ENCODE measurements at places on chromosomes 3 and 15. TPM values are rescaled to one million over a fixed set of nuclear protein-coding genes. Genes with fewer than 3 reads are reported as not detected.

P2RY13 gene
- total RNA-seq, result 1.2 TPM

MCTP2 gene
- total RNA-seq, result 21.3 TPM

CLRN1 gene
- total RNA-seq, result not detected

ABI3BP gene
- total RNA-seq, result 17.9 TPM

HTR3E gene
- total RNA-seq, result not detected

TPRG1 gene
- 3.9 TPM for total RNA-seq

TGM5 gene
- not detected for total RNA-seq

RAF1 gene
- total RNA-seq, result 124 TPM

SLC12A1 gene
- 578 TPM for total RNA-seq

ONECUT1 gene
- not detected for total RNA-seq

PSTPIP1 gene
- 14.6 TPM for total RNA-seq

NR2E3 gene
- total RNA-seq, result 1.2 TPM

PARP15 gene
- 1.6 TPM for total RNA-seq

ZBTB38 gene
- 78.5 TPM for total RNA-seq

CCDC39 gene
- not detected for total RNA-seq

WDR93 gene
- 1.6 TPM for total RNA-seq

ANP32A gene
- 89.6 TPM for total RNA-seq

CORO2B gene
- 7.2 TPM for total RNA-seq

CPNE9 gene
- 0.23 TPM for total RNA-seq

IL20RB gene
- 0.12 TPM for total RNA-seq

ADAMTS9 gene
- 151 TPM for total RNA-seq

LYZL4 gene
- not detected for total RNA-seq

SLC2A2 gene
- 15.0 TPM for total RNA-seq

IL5RA gene
- 0.88 TPM for total RNA-seq

BFSP2 gene
- not detected for total RNA-seq

ITIH3 gene
- 8.6 TPM for total RNA-seq

ARPP21 gene
- total RNA-seq, result 15.0 TPM

ZMYND10 gene
- total RNA-seq, result 3.9 TPM

KNSTRN gene
- total RNA-seq, result 19.6 TPM

NECTIN3 gene
- total RNA-seq, result 39.9 TPM

PROK2 gene
- 0.82 TPM for total RNA-seq

DNAJB8 gene
- not detected for total RNA-seq

CDV3 gene
- 94.7 TPM for total RNA-seq

SCG5 gene
- total RNA-seq, result 7.6 TPM

MAP2K5 gene
- total RNA-seq, result 16.8 TPM

DHX30 gene
- 82.5 TPM for total RNA-seq

ZCWPW2 gene
- total RNA-seq, result 1.1 TPM

MNS1 gene
- 2.5 TPM for total RNA-seq

FGF7 gene
- 18.9 TPM for total RNA-seq

GOLGA6D gene
- total RNA-seq, result not detected

C3orf70 gene
- total RNA-seq, result 8.8 TPM

NCKIPSD gene
- total RNA-seq, result 19.3 TPM

IQCB1 gene
- 29.4 TPM for total RNA-seq
